ENCODE measurements at places on chromosomes 16 and 17. TPM values are rescaled to one million over a fixed set of nuclear protein-coding genes. Genes with fewer than 3 reads are reported as not detected.

DNA sequence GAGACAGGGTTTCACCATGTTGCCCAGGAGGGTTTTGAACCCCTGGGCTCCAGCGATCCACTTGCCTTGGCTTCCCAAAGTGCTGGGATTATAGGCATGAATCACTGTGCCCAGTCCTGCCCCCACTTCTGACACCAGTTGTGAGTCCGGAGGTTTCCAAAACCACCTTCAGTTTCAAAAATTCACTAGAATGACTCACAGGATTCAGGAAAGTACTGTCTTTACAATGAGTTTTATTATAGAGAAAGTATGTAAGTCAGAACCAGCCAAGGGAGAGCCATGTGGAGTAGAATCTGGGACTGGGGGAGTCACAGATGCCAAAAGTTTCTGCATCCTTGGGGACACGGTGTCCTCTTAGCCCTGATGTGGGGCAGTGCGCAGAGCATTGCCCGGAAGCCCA, 55.1 kb downstream of the PLD6 start:
- H3K27ac ChIP-seq: peak overlapping the region; percentile 76
- H3K36me3 ChIP-seq: peaks cover 94% of the 10 kb centered on the region
- no peak for DNase-seq
- peaks cover 21% of the 10 kb centered on the region for H3K4me1 ChIP-seq
- no peak overlapping the region for H3K4me3 ChIP-seq

DNA sequence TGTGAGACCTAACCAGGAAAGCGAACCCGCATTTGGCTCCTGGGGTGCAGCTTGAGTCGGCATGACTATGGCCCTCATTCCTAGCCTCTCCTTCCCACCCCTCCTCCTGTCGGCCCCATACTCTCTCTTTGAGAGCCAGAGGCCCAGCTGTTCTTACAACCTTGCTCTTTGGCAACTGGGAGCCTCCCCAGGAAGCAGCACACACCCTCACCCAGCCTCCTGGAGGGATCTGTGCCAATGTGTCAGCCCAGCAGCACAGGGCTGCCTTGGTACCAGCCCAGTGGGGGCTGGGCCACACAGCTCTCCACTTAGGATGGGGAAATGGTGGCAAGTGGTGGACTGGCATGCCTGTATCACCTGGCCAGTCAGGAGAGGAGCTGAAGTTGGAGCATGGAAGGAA, 70.3 kb upstream of the LGALS9 start:
- peaks cover 40% of the 10 kb centered on the region for H3K4me1 ChIP-seq
- H3K36me3 ChIP-seq: no peaks in the 10 kb centered on the region
- peak overlapping the region; percentile 61 for H3K27ac ChIP-seq
- no peaks in the 10 kb centered on the region for H3K27me3 ChIP-seq
- H3K4me3 ChIP-seq: peak overlapping the region; percentile 31

DNA sequence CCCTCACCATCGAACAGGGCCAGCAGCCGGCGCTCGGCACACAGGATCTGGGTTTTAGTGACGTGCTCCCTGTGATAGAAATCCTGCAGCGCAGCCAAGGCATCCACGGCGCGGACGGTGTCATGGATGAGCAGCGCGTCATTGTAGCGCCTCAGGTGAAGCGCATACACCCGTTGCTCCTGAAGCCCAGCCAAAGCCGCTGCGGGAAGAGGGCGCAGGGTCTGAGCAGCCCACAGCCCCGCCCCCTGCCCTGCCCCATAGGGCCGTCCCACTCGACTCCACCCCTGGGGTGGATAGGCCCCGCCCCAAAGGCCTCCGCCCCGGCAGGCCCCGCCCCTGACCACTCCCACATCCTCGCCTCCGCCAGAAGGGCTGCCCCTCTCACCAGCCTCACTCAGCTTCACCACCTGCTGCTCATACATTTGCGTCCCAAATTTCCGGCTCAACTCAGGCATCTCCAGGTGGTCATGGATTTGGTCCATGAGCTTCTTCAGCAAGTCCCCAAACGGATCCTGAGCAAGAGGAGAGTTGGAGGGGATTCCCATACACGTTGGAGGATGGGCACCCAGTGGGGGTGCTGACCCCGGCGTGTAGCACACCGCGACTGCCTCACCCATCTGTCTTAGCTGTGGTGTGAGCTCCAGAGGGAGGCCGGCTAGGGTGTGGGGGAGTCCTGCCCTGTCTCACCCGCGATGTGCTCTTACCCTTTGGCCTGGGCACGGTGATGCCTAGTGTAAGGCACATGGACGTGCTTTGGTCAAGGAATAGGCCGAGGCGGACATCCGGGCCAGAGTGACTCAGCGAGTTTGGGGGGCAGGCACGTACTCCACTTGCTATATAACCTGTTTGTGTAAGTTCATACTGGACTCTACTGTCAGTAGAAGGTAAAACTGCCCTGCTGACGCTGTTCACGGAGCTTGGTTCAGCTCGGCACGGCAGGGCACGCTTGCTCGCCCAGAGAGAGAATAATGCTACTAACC, 4.6 kb downstream of the DHX58 start:
- DNase-seq: peak; percentile 80
- H3K4me3 ChIP-seq: peak overlapping the region; percentile 4
- no peaks in the 10 kb centered on the region for H3K27me3 ChIP-seq
- H3K4me1 ChIP-seq: peaks cover 29% of the 10 kb centered on the region

- no peaks in the 10 kb centered on the region for H3K27me3 ChIP-seq
- no peak overlapping the region for H3K4me3 ChIP-seq
- peaks cover 29% of the 10 kb centered on the region for H3K36me3 ChIP-seq
- H3K4me1 ChIP-seq: peaks cover 7% of the 10 kb centered on the region
Measured at GRCh38 chr16:23692190-23692837, 13.6 kb downstream of the PLK1 start.

- no peak overlapping the region for H3K4me3 ChIP-seq
- peaks cover 21% of the 10 kb centered on the region for H3K4me1 ChIP-seq
- H3K27me3 ChIP-seq: no peaks in the 10 kb centered on the region
- DNase-seq: no peak
- H3K36me3 ChIP-seq: no peaks in the 10 kb centered on the region
Measured at GRCh38 chr16:11329071-11329491, 16.2 kb upstream of the RMI2 start.

GRCh38 chr16:46839986-46840443, 9.0 kb upstream of the C16orf87 start:
- H3K4me1 ChIP-seq: no peaks in the 10 kb centered on the region
- no peaks in the 10 kb centered on the region for H3K36me3 ChIP-seq

DNA sequence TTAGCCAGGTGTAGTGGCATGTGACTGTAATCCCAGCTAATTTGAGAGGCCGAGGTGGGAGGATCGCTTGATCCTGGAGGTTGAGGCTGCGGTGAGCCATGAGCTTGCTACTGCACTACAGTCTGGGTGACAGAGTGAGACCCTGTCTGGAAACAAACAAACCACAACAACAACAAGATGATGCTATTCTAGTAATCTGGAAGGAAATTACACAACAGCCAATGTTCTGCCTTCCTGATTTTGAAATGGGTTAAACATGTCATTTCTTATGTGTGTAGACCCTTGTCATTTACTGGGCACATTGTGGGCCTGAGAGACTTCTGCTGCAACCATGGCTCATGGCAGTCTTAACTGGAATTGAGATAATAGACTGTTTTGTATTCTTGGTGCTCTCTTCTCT, 5.9 kb downstream of the COQ7 start:
- DNase-seq: no peak
- no peaks in the 10 kb centered on the region for H3K27me3 ChIP-seq
- no peak overlapping the region for H3K4me3 ChIP-seq

The CD7 gene
- 24.7 TPM for total RNA-seq

The SDK2 gene
- 1.7 TPM for total RNA-seq

The TEKT3 gene
- not detected for total RNA-seq

The C1QTNF8 gene
- total RNA-seq: not detected

The KRTAP4-3 gene
- not detected for total RNA-seq
